ENCODE measurements at places on chromosomes 5 and 9.

DNA sequence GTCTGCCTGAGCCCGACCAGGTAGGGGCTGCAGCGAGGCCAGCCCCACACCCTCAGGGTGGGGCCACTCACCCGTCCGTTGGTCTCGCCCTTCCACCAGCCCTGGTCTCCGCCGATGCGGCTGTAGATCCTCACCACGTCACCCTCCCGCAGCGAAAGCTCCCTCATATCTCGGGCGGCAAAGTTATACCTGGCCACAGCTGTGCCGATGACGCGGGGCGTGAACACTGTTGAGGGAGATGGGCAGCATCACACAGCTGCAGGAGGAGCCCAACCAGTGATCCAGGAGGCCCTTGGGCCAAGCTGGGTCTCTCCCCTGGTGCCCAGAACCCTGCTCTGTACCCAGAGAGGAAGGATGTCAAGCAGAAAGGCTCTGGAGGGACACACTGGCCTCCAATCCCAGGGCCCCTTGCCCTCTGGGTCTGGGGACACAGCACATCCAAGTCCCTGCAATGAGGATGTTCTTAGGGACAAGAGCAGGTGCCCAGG lies 30.3 kb upstream of the SARDH start:
- DNase-seq, result no peak

DNA sequence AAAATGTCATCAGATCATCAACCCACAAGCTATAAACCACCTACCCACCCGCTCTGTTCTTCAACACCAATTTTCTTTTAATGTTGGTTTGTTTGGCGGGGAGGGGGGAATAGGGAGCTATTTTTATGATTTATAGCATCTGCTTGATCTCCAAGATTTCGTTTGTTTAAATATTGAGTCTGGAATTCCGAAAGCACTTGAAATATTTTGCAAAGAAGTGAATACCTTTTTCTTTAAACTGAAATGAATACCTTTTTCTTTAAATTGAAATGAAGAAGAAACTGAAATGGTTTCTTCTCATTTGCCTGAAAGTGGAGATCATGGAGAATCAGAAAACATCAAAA lies 49.0 kb upstream of the TENT2 start:
- no peak for DNase-seq

- no peak for DNase-seq
Measured at GRCh38 chr9:14452539-14452938, 138.6 kb upstream of the NFIB start.

DNA sequence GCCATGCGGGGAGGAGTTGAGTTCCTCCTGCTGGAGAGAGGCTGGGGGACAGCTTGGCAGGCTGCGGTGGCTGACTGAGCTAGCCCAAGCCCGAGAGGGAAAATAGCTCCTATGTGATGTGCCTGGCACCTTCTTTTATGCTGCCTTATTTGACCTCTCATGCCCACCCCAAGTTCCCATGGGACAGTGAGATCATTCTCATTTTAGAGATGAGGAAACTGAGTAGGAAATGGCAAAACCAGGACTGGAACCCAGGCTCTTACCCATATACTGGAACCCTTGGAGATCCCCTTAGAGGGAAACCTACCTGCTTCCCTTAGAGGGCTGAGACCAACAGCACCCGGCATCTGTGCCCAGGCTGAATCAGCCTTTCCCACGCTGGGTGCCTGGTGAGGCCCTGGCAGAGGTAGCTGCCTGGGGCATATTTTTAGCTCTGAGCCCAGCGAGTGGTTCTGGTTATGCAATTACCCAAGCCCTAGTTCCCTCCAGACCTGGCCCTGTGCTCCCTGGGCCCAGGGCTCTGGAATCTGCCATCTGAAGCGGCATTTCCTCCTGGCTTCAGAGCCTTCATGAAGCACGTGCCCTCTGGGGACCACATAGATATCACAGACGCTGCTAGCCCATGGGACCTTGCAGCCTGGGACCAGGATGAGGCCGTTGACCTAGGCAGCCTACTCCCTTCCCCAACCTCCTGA lies 23.6 kb downstream of the COL27A1 start:
- DNase-seq, result no peak

DNA sequence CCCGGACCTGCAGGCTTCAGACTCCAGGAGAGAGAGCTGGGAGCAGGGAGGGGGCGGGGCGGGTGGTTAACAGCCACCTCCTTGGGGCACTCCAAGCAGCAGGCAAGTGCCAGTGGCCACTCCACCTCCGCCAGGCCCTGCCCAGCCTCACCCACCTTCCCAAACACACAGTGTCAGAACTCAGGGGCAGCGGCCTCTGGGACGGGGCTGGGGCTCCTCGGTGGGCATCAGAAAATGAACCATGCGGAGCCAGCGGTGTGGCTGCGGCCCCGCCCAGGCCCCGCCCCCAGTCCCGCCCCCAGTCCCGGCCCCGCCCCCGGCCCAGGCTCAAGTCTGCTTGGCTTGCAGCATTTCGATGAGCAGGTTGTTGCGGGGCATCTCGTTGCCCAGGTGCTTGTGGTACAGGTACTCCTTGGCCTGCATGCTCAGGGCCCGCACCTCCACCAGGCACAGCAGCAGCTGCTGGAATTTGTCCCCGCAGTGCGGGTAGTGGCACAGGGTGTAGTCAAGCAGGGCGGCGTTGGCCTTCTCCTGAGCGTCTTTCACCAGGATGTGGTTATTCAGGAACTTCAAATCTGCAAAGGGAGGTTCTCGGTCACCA lies 24.7 kb downstream of the NR5A1 start:
- no peak for DNase-seq

GRCh38 chr5:5092149-5092548 lies 48.0 kb upstream of the ADAMTS16 start:
- DNase-seq, result no peak

DNA sequence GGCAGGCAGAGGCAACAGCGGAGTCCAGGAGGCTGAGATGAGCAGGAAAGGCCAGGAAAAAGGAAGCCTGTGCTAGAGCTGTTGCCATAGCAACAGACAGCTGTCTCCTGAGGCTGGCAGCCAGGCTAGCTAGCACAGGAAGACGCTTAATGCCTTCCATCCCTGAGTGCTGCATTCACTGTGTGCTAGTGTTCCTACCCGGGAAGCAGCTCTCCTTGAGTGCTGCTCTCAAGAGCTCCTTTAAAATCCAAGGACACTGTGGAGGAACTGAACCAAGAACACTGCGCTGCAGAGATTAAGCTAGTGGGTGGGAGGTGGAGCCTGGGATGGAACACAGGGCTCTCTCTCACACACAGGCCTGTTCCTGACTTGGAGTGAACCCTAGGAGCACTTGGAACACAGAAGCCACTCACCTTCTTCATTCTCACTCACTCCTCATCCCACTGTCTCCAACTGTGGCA lies 53.5 kb upstream of the IL7R start:
- DNase-seq, result peak; percentile 32

- DNase-seq, result no peak
Measured at GRCh38 chr9:2496934-2497333, 124.7 kb upstream of the VLDLR start.

GRCh38 chr5:91293131-91293530 lies 90.0 kb downstream of the ARRDC3 start:
- DNase-seq, result no peak

DNA sequence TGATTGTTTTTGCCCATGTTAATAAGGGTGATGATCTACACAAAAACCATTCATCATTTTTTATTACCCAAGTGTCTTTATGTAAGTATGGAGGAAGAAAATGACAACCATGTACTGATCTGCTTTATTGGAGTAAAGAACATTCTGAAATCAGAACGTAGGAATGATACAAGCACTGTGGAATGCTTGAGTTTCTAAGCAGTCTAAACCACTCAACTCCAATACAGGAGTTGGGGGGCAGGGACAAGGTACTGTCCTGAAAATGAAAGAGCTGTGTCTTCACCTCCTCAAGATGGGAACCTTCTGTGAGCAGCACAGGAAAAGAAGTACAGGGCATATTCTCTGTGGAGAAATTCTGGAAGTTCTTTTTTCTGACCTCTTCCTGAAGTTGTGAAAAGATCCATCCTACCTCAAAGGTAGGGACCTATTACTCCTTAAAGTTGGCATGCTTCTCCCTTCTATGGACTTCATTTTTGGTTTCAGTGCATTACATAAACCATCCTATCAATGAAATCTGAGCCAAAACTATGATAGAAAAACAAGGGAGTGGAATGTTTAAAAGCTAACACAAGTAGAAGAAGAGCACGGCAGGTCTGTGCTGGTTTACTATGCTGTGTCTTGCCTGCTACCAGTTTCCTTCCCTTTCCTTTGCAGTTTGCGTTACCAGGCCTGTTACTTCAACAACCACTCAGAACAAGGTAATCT lies 202.6 kb downstream of the SEMA5A start:
- DNase-seq, result no peak

GRCh38 chr9:99916650-99917049 lies 10.2 kb downstream of the STX17 start:
- DNase-seq, result no peak

DNA sequence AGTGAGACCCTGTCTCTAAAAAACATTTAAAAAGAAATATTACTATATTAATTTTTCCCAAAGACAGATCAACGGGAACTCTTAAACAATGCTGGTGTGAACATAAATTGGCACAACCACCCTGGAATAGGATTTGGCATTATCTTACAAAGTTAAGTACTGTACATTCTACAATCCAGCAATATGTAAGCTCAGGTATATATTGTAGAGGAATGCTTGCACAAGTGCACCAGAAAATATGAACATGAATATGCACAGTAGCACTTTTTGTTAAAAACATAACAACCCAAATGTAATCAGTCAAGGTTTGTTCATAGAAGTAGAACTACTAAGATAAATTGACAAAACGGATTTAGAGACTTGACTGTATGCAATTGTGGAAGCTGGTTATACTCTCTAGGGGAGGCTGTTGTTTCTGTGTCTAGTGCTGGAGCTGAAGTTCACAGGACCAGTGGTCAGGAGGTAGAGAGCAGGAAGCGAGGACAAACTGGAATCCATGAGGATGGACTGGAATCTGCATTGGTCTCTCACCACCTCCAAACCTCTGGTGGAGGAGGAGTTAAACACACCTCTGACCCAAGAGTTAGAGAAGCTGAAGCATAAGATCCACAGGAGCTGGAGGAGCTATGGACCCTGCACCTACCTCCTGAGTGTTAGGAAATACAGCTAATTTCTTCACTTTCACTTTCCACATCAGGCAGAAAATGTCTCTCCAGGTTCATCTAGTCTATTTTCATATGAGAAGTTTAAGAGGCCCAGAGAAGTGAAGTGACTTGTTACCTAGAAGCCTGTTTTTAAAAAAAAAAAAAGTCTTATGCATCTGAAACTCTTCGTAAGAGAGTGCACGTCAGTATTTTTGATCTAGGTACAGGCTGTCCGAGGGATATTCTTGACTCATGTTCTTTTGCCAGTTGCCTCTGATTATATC lies 20.3 kb upstream of the RIC1 start:
- no peak for DNase-seq

DNA sequence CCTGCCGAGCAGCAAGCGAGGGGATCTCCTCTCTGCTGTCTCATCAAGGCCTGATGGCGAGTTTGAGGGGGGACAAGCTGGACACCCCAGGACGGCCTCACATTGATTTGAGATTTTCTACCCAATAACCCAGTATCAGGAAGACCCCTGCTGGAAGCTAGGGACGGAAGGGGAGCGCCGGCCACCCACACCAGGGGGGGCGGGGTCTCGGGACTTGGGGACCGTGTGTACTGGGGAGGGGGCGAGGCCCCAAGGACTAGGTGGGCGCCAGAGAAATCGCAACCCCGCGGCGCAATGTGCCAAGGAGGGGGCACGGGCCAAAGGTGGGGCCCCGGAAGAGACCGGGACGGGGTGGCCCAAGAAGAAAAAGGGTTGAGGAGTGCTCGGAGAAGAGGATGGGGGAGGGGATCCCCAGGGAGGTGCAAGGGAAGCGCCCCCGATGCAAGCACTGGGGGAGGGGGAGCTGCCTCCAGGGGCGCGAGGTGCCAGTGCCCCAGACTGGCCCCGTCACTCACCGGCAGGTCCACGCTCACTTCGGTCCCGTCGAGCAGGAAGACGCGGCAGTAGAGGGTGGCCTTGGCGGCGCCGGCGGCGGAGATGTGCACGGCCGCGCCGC lies 1.1 kb downstream of the EPB41L4B start:
- DNase-seq, result no peak

DNA sequence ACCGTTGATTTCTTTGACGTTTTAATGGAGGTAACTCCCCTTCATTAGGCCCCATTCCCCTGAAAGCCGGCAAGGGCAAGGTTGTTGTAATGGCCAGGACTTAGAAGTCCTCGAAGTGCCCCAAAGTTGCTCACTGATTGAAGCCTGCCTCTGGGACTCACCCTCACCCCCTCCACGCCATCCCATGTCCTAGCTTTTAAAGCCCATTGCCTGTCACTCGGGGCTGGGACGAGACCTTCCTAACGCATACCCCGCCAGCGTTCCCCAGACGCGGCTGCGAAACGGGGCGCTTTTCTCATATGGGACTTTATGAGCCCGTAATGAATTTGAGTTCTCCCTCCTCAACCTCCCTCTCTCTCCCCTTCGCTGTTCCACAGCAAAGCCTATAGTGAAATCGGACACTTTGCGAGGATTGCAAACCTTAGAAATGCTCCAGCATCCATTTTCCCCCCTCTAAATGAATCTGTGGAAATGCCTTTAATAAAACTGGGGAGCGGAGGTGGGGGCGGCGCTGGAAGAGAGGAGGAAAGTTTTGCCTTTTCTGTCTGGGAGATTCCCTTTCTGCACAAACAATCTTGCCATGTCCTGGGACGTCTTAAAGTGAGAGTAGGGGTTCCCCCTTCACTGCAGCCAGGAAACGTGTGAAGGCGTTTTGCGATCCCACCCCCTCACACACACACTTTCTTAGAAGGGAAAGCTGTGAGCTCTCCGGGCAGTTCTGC lies 1.5 kb downstream of the PAPPA start:
- DNase-seq, result no peak

- DNase-seq, result no peak
Measured at GRCh38 chr5:39190311-39191102, 28.9 kb downstream of the FYB1 start.

DNA sequence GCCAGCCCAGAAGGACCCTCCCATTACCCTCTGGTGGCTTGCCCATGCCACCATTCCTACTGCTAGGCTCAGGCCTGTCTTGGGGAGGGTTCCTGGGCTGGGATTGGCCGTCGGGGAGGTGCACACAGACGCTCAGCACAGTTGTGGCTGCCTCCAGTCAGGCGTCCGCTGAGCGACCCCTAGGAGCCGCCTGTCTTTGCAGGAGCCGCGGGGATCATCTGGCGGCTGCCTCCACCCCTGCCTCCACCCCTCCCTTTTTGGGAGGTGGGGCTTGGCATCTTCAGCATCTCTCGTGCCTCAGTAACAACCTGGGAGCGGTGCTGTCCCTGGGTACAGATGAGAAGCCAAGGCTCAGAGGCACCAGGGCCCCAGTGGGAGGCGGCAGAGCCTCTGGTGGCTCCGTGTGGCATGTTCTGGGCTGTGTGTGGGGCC lies 39.6 kb downstream of the RXRA start:
- no peak for DNase-seq

DNA sequence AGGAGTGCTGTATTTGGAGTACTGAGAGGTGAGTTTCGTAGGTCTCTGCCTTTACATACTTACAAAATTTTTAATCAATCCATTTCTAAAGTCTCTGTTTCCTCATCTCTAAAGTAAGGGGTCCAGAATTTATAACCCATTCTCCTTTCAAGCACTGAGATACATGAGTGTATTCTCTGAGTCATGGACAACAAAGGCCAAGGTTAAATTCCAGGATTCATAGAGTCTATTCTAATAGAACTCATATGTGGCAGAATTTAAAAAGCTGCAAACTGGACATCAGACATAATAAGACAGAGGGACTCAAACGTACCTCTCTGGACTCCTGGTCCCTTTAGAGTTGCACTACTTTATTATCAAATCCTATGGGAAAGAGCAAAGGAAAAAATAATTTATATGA lies 112.5 kb upstream of the SLIT3 start:
- DNase-seq, result no peak

GRCh38 chr5:154479944-154480750 lies 2.1 kb upstream of the HAND1 start:
- DNase-seq, result no peak

- DNase-seq, result no peak
Measured at GRCh38 chr5:107966201-107966600, 295.5 kb upstream of the EFNA5 start.

Measured in substantia nigra (tissue), 51 donors.